EH (cell line): ENCODE measurements at places on chromosomes 16 and 17.

DNA sequence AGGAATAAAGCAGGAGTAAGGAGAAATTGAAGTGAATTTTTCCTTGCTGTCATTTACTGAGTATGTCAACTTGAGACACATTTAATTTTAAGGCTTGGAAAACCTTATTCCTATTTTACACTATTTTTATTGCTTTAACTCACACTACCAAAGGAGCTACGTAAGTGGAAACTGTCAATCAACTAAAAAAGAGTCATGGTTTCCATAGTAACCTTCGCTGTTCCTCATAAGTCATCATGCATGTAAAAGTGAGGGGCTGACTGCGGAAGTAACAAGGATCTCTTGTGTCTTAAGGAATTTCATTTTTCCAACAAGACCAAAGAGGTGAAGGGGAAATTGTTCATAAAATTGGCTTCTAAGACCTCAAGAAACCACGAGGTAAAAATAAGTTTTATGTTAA, 516.2 kb upstream of the CA10 start:
- DNase-seq: no peak

DNA sequence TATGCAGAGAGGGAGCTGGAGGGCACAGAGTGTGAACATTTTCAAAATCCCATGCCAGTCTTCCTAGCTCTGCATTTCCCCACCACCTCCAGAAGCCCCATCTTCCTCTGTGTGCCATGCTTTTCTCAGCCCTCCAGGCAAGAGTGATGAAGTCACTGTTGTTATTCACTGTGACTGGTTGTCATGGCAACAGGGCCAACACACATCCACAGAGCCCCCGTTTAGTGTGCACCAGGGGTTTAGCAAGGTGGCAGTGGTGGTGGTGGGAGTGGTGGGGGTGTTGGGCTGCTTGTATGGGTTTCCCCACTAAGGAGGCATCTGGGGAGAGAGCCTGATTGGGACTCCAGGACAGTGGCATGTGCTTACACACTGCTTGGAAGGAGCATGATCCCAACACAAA, 309.9 kb upstream of the ASIC2 start:
- DNase-seq: no peak

DNA sequence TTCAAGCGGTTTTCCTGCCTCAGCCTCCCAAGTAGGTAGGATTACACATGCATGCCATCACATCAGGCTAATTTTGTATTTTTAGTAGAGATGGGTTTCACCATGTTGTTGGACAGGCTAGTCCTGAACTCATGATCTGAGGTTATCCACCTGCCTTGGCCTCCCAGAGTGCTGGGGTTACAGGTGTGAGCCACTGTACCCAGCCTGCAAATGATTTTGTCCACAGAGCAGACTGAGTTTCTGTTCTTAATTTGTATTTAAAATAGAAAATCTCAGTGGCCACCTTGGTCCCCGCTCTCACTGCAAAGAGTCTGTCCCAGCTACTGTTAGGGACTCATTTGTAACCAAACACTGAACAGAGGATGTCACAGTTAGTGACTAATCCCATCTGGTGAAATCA, 415.7 kb upstream of the RBFOX1 start:
- no peak for DNase-seq

GRCh38 chr16:78290395-78290794, 190.9 kb downstream of the WWOX start:
- DNase-seq: no peak

- no peak for DNase-seq
These were observed 603.0 kb upstream of the CDH8 start for GRCh38 chr16:62638964-62639870.

DNA sequence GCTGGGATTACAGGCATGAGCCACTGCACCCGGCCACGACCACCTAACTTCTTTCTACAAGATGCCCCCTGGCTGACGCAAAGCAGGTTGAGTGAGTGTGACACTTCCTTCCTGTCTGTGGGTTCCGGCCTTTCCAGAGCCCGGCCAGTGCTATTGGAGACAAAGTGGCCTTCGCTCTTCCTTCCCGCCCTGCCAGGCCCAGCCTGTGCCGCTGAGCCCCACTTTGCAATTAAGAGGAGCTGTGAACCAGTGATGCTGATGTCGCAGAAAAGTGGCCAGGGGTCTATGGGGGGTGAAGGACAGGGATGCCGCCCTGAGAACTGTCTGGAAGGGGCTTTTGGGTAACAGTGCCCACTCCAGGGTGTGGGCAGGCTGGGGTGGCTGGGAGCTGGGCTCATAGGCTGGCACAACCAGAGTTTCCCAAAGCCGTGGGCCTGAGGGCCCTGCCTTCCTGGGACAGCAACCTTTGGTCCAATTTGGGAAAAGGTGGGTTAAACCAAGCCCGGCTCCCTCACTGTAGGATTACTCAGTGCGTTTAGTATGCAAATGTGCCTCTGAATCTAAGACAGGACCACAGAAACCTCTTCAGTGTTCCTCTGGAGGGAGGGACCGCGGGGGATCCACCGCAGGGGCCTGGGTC, 174.9 kb downstream of the SEC14L1 start:
- DNase-seq: no peak
